ENCODE measurements at places on chromosomes 3 and 15.

GRCh38 chr15:88651136-88651732, 12.4 kb downstream of the ISG20 start:
- no peak for DNase-seq

DNA sequence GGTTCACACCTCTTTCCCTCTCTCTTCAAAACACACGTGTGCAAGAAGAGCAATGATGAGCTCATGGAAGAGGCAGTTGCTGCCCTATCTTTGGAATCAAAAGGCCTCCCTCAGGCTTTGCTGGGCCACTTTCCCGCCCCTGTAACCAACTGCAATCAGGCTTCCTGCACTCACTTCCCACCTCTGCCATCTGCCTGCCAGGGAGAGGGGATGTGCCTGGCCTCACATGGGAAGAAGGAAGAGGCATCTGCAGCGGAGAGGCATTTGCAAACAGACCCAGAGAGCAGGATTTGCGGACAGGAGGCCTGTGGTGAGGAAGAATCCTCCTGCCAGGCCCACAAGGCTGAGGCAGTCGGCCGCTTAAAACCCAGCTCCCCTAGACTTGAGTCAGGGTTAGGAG, 175.6 kb upstream of the ATP10A start:
- DNase-seq = no peak

DNA sequence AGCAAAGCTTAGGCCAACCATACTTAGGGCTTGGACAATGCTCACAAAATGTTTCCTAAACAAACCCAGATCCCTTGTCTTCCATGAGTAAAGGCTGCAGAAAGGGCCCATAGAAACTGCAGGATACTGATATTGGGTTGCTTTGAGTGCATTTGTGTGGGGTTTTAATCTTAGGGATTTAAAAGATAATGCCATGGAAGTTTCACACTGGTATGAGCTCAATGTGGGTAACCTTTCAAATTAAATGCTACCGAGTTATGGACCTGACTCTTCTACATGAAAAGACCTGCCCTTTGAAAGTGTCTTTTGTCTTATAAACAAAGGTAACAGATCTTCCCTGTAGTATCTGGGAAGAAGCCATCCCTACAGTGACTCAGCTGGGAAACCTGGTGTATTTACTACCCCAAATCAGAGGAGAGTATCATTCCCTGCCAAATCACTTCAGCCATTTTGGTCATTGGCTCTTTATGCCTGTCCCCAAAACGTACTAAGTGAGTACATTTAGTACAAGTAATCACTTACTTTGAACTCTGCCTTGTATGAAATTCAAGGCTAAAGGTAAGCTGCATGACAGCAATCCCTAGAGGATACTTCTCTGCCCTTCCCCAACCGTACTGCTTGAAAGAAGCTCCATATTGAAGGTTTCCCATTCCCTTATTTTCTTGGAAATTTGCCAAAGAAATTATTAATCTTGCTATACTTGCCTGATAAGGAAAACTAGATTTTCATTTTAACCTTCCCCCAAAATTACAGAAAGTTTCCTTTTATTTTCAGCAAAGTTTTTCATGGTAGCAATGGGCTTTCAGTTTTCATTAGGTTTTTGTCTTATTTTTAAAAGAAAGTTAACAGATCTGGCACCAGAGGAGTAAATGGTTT, 7.2 kb downstream of the TM4SF1 start:
- DNase-seq = no peak

- DNase-seq = no peak
Measured at GRCh38 chr15:69107025-69107620, 53.3 kb upstream of the GLCE start.

DNA sequence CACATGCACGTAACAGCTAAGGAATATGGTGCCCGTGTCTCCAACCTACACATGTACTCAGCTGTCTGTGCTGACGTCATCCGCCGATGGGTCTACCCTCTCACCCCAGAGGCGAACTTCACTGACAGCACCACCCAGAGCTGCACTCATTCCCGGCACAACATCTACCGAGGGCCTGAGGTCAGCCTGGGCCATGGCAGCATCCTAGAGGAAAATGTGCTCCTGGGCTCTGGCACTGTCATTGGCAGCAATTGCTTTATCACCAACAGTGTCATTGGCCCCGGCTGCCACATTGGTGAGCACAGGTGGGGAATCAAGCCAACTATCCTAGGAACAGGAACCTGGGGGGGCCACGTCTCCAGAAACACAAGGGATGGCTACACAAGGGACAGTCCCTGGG, 5.3 kb downstream of the EIF2B5 start:
- DNase-seq = no peak

DNA sequence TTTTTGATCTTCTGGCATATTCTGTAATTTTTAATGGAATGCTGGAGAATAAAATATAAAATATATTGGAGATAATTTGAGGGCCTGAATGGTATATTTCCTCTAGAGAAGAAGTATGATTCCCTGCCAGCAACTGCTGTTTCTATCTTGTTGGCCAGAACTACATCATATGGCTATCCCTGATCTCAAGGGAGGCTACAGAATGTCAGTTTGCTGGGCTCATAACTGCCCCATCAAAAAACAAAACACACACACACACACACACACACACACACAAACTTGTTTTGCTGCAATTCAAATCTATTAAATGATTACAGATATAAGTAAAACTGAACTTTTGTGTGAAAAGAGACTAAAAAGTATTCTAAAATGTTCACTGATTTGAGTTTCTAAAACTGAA, 51.0 kb downstream of the RASA2 start:
- no peak for DNase-seq

GRCh38 chr3:193040836-193041672, 123.4 kb upstream of the MB21D2 start:
- DNase-seq = peak; percentile 71

DNA sequence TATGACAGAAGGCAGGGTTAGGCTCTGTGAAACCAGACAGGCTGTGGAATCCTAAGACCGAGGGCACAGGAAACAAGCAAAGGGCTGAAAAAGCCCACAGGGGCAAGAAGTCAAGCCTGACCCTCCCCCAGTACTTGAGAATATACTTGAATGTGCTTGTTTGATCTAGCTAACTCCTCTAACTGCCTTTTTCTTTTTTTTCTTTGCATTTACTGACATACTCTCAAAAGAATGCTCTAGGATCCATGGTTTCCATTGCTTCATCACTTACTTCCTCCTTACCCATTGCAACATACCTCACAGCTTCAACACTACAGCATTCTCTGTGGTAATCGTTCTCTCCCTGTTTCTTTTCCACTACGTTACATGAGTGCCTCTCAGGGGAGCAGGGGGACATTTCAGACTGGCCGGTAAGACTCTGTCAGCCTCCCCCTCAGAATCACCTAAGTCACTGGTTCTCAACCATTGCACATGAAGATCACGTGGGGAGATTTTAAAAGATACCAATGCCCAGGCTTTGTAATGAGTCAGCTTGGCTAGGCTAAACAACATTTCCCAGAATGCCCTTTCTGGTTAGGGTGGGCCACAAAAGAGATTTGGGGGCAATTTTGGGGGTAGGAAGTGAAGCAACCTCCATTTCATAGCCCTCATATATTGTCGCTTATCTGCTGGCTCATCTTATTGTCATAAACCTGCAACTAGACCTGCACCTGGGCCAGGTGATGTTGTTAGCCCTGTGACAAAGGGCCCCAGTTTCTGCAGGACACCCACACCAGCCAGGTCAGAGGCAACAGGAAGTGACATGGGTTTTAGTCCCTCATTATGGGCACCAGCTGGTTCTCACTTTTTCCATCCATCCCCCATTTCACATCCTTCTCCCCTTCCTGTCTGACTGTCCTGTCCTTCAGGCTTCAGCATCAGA, 24.6 kb upstream of the RSL24D1 start:
- peak; percentile 98 for DNase-seq

DNA sequence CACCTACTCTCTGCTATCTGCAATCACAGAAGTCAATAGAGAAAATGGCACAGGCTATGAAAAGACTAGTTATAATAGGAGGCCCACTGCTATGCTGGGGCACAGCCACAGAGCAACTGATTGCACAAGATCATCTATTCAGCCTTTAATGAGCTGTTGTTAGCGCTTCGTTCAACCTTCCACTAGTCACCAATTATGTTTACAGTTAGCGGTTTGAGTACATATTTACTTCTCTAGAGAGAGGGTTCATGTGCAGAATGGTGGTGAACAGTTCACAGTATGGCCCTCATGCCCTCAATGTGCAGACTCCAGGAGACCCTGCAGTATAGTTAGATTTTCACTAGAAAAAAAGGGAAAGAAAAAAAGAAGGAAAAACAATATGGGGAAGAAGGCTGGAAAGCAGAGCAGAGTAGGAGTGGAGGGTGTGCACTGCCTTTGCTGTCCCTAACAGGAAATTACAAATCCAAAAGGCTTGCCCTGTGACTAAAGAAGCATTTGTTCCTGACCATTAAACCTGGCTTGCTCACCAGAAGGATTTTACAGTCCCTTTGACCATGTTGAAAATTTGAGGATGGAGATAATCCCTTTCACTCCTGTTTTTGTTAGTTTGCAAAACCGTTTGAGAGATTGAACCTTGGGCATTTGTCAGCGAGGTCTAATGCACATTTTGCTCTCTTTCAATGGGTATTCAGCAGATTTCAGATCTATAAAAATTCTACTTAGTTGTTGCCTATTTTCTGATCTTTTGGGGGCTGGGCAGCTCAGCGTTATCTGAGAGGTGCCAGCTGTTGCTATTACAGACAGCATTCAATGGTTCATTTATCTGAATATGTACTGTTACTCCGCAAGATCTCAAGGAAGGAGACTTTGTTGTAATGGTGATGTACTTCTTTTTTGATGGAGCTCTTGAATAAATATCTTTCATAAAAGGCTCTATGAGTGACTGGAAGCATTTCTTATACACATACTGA, 296.1 kb downstream of the LSAMP start:
- DNase-seq = no peak

- no peak for DNase-seq
Measured at GRCh38 chr15:58148633-58149445, 10.7 kb downstream of the AQP9 start.

DNA sequence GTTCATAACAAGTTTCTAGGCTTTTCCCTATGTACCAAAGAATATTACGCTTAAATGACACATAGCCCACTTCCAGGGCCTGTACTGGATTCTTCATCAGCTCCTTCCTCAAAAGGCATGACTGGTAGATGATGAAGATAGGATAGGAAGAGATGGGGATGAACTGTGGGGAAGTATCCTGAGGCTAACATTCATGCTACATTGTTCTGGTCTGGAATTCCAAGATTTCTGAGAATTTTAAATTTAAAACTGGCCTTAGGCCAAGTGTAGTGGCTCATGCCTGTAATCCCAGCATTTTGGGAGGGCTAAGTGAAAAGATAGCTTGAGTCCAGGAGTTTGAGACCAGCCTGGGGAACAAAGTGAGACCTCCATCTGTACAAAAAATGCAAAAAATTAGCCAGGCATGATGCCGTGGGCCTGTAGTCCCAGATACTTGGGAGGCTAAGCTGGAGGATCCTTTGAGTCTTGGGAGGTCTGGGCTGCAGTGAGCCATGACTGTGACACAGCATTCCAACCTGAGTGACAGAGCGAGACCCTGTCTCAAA, 160.1 kb upstream of the PLAAT1 start:
- DNase-seq = no peak

GRCh38 chr3:53545310-53545995, 51.0 kb downstream of the CACNA1D start:
- DNase-seq = no peak

DNA sequence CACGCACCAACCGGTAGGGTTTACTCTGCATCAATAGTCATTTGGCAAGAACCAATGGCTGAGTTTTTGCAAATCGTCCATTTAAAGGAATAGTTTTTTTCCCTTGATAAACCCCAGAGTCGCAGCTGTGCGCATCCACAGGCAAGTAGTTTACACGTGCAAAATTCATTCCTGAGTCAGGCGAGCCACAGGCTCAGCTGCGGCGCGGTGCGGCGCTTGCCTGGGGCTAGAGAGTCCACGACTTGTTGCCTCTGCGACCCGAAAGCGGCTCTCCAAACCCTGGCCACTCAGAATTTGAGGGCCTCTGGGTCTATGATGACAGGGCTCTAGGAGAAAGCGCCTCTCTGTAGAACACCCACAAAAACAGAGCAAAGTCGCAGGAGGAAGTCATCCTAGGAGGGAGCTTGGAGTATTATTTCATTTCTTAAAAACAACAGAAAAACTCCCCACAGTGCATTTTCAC, 36.7 kb downstream of the ZIC4 start:
- no peak for DNase-seq

DNA sequence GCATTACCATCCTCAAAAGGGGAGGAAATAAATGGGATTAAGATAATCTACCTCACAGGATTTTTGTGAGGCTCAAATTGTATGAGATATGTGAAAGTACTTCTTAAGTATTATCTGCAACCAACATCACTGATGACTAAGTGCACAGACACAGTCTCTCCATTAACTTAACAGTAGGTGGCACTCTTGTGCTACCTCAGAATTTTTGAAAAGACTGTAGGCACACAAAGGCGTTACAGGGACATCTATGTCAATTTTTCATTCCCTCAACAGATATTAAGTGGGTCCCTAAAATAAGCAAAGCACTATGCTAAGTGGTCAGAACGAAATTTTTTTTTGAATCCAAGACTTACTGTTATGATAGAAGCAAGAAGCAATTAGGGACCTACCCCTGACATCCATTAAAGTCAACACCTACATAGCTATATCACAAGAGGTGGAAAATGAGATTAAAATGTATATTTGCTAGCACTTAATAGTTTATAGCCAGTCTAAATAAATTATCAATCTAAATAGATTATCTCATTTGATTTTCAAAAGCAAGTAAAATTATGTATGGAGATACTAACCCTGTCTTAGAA, 52.9 kb downstream of the RYK start:
- peak; percentile 82 for DNase-seq

- DNase-seq = peak; percentile 55
Measured at GRCh38 chr3:157376603-157377300, 59.9 kb upstream of the PTX3 start.

GRCh38 chr3:14563946-14564539, 23.9 kb upstream of the GRIP2 start:
- no peak for DNase-seq

GRCh38 chr3:54549607-54550220, 378.1 kb downstream of the LRTM1 start:
- DNase-seq = no peak

DNA sequence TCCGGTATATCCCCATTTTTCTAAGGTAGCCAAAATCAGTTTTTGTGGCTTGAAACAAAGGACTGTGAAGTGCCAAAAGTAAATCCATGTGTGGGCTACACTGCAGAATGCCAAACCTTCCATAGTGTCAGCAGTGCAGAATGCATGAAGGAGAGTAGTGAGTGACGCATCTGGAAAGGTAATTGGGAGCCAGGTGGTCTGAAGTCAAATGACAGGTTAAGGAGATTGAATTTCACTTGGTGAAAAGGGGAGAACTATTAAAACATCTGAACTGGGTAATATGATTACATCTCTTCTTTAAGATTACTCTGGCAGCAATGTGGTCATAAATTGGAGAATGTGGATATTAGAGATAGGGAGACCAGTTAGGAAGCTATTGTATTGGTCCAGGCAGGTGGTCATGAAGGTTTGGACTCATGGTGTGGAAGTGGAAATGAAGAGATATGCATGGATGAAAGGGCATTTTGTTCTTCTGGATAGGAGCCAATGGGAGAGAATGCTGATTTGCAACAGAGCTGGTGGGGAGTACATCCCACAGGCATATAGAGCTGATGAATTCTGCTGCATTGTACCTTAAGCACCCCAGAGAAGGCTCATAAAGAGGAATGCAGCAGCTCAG, 118.2 kb downstream of the ECT2 start:
- DNase-seq = no peak

Data from adipocyte (in vitro differentiated cells).